Cerebellar nuclear complex (tissue), 1 donor: ENCODE measurements at places on chromosomes 5 and 9.

DNA sequence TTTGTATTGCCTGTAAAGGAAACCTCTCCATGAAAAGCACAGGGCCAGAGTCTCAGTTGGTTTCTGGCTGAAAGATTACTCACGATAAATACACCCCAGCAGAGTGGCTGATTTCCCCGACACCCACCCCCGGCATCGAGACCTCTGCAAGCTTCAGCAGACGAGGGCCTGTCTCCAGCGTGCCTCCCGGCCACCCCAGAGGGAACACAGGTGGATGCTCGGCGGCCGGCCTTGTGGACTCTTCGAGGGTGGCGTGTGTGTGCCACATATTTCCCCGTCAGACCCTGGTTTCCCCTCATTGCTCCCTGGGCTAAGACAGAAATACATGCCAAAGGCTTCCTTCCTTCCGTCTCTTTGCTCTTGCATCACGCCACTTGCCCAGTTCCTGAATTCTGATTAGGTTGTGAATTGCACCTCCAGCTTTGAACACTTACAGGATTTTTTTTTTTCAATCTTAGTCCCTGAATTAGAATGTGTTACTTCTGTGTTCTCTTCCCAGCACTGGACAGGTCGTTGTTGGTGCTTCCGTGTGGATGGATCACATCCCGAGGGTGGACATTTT lies 13.6 kb downstream of the IRX1 start:
- DNase-seq, result no peak

DNA sequence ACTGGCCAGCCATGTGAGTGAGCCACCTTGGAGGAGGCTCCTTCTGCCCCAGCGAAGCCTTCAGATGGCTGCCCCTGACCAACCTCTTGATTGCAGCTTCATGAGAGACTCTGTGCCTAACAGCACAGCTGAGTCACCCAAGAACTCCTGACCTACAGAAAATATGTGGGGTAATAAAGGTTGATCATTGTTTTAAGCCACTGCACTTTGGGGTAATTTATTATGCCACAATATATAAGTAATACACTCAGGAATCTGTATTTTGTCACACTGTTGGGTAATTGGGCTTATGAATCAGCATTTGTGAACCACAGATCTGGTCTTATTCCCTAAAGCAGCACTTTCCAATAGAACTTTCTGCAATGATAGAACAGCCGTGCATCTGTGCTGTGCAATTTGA lies 24.4 kb upstream of the VDAC1 start:
- DNase-seq, result no peak

- no peak for DNase-seq
Measured at GRCh38 chr5:92633176-92633575, 947.8 kb downstream of the NR2F1-AS1 start.

GRCh38 chr9:33628865-33629410 lies 104.9 kb downstream of the ANKRD18B start:
- DNase-seq, result no peak

GRCh38 chr9:120186276-120186675 lies 393.7 kb downstream of the CDK5RAP2 start:
- DNase-seq, result peak; percentile 55

GRCh38 chr5:107705402-107706014 lies 34.8 kb upstream of the EFNA5 start:
- no peak for DNase-seq

DNA sequence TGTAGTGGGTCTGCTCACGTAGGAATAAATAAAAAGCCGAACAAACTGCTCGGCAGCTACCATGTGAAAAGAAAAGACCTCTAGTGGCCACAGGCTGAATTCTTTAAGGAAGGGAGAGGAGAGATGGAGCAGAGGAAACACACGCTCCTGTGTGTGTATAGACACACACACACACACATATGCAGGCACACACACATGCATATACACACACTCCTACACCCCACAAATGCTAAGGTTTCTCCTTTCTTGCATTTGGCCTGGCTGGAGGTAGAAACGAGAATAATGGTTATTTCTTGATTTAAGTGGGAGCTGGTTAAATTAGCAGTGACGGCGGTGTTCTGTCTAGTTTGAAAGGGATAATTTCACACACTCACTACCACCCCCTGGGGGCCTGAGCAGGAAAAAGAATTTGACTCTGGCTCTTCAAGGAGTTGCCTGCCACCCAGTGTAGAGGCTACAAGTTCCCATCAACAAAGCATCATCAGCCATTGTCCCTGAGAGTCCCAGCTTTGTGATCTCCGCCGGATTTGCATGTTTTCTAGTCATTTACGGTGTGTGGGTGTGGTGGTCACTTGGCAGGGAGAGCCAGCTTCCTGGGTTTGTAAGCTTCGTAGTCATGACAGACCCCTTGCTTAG lies at the start of gene INSYN2B:
TSS of gene INSYN2B (minus strand) at position 78 of the 636 bp plus-strand sequence. CDS start 96,597 bp downstream, outside the sequence.
- DNase-seq, result peak; percentile 23

DNA sequence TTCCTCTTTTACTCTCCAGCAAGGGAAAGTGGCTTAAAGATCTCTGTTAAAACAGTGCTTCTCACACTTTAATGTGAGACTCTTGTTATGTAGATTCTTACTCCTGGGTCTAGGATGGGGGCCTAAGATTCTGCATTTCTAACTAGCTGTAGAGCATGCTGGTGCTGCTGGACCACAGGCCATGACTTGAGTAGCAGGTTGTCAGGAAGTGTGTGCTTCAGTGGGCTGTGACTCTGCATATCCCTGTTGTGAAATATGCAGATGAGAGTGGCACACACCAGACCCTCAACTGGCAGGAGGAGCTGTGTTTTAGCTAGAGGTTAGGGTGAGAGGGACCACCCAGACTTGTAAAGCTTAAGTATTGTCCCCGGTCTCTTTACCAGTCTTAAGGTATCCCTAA lies 191.1 kb upstream of the DMRT1 start:
- DNase-seq, result no peak

DNA sequence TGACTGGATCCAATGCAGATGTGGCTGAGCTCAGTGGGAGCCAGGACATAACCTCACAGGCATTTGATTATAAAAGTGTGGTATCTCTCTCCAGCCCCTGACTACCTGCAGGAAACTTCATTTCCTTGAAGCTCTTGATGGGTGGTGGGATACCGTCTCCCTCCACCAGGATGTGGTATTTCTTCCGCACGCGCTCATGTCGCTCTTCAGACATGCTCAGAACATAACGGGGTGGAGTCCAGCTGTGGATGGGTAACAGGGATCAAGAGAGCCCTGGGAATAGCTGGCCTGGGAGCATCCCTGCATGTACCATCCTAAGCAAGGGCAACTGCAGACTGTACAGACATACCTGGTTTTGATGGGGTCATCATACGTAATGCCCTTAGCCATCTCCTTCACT lies 1.2 kb downstream of the DDX41 start:
- no peak for DNase-seq

- DNase-seq, result no peak
Measured at GRCh38 chr9:93650448-93650847, 74.1 kb downstream of the PHF2 start.

DNA sequence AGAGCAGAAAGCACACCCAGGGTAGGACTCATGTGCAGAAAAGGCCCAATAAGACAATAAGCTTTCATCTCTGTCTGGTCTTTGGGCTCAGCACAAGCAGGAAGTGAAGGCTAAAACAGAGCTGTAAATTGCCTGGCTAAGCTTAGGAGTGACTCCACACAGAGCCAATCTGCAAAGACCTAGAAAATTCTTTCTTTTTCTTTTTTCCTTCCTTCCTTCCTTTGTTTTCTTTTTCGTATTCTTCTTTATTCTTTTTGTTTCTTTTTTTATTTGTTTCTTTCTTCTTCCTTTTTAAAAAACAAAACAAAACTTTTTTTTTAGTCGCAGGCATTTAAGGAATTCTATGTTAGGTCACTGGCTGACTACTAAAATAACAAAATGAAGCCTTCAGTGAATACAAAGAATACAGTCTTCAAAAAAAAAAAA lies 12.2 kb downstream of the SLC35A4 start:
- no peak for DNase-seq

DNA sequence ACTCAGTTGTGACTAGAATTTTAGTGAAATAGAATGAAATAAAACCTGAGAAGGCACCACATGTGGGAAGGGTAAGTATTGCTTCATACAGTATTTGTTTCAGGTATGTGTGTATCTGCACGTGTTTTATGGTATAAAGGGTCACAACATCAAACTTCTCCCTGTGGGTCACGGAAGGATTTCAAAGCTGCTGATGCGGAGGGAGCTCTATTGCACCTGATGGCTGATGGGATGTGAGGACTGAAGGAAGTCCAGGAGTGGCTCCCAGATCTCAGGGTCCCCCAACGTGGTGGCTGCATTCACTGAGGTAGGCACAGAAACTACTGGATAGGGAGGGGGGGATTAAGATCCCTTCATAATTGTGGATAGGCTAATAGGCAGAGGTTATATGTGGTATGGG lies 159.7 kb downstream of the PJA2 start:
- no peak for DNase-seq
